ENCODE measurements at places on chromosomes 1 and 21.

DNA sequence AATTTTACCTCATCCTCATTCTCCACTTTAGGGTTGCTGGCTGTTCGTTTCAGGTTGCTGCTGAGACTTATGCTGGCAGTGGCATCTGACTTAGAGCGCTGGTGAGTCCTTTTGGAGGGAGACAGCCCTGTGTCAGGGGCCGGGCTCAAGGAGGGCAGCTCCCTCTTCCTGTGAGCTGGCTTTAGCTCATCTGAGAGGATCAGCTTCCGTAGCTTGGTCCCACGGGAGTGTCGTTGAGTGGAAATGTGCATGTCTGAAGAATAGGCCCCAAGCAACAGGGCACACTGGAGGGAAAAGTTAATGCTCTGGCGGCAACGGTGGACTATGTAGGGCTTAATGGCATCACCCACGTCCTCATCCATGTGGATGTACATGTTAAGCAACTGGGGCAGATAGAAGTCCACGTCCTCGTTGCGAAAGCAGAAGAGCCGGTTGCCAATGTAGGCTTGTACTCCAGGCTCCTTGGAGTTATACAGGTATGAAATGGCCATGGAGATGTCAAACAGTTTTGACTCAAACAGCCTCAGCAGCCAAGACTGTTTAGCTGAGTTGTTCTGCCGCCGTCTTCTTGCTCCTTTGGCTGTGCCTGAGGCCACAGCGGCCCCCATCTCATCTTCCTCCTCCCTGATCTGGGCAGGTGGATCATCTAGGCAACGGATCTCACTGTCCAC lies 11.5 kb downstream of the PI4KB start:
- DNase-seq = no peak

DNA sequence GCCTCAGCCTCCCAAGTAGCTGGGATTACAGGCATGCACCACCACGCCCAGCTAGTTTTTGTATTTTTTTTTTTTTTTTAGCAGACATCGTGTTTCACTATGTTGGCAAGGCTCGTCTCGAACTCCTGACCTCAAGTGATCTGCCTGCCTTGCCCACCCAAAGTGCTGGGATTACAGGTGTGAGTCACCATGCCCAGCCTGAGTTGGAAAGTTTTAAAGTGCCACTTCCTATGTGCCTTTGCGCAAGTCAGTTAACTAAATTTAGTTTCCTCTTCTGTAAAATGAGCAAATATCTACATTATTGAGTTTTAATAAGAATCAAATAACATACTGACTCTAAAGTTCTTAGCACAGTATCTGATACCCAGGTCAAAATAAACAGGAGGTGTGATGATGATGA lies 12.4 kb downstream of the SLC19A2 start:
- peak; percentile 28 for DNase-seq

GRCh38 chr21:33268737-33269441 lies 2.7 kb downstream of the IL10RB start:
- DNase-seq = no peak

- DNase-seq = no peak
Measured at GRCh38 chr1:6672558-6672957, 29.1 kb downstream of the DNAJC11 start.

GRCh38 chr1:8003438-8004112 lies 22.5 kb downstream of the ERRFI1 start:
- DNase-seq = no peak

DNA sequence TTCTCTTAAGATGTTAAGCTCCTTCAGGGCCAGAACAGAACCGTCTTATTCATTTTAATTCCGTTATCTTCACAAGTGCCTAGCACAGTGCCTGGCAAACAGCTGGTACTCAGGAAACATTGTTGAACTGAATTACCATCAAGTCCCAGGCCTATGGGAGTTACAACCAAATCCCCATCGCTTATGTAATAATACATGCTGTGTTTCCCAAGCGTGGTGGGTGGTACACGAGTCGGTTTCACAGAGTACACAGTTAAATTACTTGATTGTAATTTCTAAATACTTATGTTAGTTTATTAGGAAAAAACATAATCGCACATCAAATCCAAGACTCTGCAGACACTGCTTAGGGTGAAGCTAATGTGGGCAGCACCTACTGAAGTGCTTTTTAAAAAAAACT lies 1.0 kb downstream of the ANGEL2 start:
- peak; percentile 36 for DNase-seq

GRCh38 chr1:54486907-54487306 lies 61.1 kb upstream of the ACOT11 start:
- DNase-seq = no peak

GRCh38 chr1:194535369-194535768 lies 1349.0 kb upstream of the B3GALT2 start:
- no peak for DNase-seq

GRCh38 chr1:199194862-199195261 lies 556.0 kb downstream of the PTPRC start:
- no peak for DNase-seq

- DNase-seq = no peak
Measured at GRCh38 chr21:38818325-38818723, 12.6 kb downstream of the ETS2 start.

- DNase-seq = no peak
Measured at GRCh38 chr1:218330043-218330623, 15.0 kb upstream of the TGFB2 start.

- DNase-seq = no peak
Measured at GRCh38 chr1:169072945-169073725, 33.4 kb upstream of the ATP1B1 start.

GRCh38 chr21:44618504-44618903 lies 6.6 kb downstream of the KRTAP10-8 start:
- peak; percentile 56 for DNase-seq

DNA sequence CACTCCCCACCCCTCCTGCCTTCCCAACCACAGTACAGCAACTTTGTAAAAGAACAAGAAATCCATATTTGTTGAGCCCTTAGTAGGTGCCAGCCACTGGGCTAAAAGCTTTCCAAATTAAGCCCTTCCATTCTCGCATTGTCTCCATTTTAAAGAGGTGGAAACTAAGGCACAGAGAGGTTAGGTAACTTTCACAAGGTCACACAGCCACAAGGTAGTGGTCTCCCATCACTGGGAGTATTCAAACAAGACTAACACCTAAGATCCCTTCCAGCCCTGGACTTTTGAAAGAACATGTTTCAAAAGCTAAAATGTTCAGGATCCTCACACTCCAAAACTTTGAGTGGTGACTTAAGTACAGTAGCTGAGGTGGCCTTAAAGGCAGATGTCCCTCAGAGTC lies 3.2 kb downstream of the SDC3 start:
- no peak for DNase-seq

DNA sequence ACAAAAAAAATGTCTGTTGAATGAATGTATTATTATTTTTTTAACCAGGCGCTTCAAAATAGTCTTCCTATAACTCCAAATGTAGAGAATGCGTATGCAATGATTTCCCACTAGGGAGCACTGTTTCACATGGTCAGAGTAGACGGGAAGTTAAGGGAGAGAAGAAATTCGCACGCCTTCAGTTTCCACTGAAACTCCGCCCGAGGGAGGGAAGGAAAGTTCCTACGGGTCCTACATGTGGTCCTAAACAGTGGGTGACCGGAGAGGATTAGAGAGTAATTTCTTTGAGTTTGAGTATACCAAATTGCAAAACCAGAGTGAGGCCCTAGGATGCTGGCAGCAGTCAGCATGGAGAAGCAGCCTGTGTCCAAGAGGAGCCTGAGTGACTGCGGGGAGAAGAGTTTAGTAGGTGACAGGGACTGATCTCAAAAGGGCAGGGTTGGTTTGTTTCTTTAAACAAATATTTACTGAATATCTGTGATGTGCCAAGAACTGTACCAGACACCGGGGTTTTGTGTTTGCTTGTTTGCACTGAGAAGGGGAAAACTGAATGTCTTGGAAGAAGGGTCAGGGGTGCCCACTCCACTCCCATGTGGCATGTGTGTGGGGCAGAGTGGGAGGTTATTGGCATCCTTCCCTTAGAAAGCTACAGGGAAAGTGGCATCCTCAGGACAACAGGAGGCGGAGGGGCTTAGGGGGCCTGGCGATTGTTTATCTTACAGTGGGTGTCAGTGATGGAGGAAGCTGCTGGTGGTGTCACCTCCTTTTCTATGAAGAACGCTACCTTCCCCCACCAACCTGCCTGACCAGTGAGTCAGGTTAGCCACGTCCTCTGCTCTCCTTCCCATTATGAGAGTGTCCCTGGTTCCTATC lies 22.8 kb downstream of the RNU5D-1 start:
- peak; percentile 73 for DNase-seq

DNA sequence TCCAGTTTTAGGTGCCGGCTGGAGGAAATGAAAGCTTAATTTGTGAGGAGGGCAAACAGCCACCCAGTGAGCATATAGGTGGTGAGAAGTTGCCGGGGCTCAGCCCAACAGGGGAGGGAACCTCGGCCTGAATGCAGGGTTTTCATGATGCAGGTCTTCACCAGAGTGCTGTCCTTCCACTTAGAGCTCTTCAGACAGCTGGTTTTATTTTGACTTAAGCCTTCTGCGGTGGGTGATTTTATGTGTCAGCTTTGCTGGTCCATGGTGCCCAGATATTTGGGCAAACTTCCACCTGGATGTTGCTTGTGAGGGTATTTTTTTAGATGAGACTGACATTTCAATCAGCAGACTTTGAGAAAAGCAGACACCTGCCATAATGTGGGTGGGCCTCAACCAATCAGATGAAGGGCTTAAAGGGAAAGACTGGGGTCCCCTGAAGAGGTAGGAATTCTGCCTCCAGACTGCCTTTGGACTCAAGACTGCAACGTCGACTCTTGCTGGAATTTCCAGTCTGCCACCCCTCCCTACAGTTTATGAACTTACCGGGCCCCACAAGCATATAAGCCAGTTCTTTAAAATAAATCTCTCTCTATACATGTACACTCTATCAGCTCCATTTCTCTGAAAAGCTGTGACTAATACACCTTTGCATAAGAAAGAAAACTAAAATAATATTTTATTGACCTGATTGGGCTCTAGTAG lies 72.8 kb downstream of the RHOU start:
- DNase-seq = no peak

DNA sequence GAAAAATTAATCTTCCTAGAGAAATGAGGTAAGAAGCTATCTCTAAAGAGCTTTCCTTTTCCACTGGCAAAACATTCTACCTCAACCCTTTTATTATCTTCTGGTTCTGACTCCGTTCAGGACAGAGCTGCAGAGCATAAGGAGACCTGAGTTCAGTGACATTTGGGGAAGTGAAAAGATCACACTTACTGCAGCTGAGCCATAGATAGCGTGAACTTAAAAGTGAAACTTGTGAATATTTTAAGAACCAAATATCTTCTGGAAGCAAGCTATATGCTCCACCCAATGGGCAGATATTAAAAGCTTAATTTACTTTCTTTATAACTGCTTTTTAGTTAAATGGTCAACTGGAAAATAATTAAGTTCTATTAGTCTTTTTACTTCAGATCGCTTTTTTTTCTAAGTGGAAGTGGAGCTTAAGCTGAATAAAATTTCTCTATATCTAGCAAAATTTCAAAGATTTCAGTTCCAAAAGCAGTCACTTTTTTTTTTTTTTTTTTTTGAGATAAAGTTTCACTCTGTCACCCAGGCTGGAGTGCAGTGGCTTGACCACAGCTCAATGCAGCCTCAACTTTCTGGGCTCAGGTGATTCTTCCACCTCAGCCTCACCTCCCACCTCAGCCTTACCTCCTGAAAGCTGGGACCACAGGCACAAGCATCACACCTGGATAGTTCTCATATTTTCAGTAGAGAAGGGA lies 11.9 kb downstream of the PTPN22 start:
- DNase-seq = peak; percentile 87

DNA sequence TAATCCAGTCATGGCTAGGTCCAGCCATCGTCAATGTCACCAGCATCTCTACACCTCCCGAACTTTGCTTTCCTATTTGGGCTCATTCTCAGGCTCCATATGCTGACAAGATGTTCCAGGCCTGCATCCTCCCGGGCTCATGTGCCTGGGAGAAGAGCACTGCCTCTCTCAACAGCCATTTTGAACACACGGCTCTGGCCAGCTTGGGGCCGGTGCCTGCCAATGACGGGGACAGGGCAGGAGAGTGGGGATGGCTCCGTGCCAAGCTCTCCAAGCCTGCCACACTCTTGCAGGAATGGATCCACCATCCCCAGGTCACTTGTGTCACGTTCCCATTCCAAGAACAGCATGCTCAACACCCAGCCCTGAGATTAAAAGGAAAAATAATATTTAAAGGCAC lies 61.4 kb upstream of the PAX7 start:
- no peak for DNase-seq

DNA sequence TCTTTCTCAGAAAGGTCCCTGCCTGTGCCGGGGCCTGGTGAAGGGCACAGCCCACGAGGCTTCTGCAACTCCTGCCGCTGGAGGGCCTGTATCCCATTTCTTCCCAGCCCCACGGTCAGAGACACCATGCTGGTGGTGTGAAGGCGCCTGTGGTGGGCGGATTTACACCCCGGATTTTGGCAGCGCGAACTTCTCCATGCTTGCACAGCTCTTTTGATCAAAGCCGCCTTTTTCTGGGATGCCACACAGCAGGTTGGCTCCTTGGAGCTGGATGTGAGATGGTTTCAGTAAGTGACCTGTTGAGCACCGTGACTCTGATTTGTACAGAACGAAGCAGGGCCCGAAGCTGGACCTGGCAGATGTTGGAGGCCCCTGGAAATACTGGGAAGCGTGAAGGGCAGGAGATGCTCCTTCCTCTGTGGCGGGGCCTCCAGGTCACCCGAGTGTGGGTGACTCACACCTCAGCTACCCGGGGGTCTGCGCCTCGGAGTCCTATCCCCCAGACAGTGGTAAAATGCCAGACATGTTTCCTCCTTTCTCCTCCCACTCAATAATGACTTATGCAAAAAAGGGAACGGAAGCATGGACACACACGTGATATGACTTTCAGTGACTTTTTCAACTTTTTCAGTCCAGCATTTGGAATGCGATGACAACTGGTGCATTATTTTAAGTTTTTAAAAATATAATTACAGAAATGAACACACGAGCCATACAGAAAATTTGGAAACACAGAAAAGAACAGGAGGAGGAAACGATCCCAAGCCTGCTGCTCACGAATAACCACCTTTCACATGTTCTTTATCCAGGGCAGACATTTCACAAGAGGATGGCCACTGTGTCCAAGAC lies 9.0 kb downstream of the UMODL1 start:
- DNase-seq = peak; percentile 56

DNA sequence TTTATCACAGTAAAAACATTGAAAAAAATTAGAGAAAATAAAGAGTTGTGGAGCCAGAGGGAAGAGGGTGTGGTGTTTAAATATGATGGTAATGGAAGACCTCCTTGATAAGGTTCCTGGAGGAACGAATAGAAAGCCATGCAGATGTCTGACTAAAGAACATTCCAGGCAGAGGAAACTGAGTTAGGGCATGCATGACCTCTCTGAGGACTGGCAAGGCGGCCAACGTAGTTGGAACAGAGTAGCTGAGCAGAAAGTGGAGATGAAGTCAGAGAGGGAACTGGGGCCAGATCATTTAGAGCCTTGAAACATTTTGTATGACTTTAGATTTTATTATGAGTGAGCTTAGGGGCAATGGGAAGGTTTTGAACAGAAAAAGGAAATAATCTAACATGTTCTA lies 377.5 kb downstream of the HLX start:
- no peak for DNase-seq

GRCh38 chr1:162719678-162720077 lies 70.8 kb upstream of the HSD17B7 start:
- no peak for DNase-seq
